ENCODE measurements at places on chromosomes 5 and 9.

- DNase-seq: no peak
Observed at GRCh38 chr9:76045221-76045620, 154.7 kb downstream of the PCSK5 start.

DNA sequence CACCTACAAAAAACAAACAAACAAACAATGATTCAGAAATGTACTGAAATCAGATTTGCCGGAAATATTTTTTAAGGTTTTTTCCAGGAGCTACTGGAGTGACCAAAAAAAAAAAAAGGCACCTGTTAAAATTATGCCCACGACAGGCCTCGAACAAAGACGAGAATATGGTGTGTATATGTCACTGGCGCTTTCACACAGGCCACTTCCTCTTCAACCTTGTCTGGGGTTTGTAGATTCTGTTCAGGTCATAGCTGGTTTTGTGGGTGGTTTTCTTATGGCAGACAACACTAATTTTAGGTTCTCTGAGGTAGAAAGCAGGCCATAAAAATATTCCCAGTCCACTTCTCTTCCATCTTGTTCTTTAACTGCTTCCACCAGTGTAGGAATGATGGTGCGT is 7.0 kb downstream of the NDUFB6 start:
- DNase-seq: no peak

GRCh38 chr5:173679909-173680630 is 63.6 kb upstream of the BOD1 start:
- DNase-seq: peak; percentile 2

DNA sequence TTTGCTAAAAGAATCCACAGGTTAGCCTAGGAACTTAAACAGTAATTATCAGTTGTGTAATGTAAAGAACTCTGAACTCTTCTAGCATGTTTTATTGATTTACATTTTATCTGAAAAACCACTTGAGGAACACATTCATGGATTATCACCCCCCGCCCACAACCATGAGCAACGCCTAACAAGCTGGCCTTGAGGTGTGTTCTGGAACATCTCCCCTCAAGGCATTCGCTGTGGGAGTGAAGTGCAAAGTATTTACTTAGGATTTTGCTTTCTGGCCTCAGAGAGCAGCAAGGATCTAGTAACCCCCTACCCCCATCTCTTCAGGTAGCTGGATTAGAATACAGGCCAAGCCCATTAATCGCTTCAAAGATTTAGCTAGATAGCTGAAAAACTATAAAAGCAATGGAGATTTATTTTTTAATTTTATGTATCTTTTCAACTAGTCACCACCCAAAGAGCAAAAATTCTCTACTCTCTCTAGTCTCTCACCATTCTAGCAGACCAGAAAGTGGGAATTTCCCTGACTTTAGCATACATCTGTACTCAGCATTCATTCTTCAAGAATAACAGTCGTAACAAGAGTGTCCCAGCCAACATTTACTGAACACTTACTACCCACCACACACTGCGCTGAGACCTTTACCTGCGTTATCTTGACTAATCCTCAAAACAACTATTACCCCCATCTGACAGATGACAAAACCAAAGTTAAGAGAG is 37.2 kb downstream of the DDX31 start:
- no peak for DNase-seq
